Ovary (tissue), 10 donors: ENCODE measurements at places on chromosomes 2 and 18. TPM values are rescaled to one million over a fixed set of nuclear protein-coding genes. Genes with fewer than 3 reads are reported as not detected.
A peak's percentile ranks its signal among the peaks of the same experiment; 100 is the strongest.

DNA sequence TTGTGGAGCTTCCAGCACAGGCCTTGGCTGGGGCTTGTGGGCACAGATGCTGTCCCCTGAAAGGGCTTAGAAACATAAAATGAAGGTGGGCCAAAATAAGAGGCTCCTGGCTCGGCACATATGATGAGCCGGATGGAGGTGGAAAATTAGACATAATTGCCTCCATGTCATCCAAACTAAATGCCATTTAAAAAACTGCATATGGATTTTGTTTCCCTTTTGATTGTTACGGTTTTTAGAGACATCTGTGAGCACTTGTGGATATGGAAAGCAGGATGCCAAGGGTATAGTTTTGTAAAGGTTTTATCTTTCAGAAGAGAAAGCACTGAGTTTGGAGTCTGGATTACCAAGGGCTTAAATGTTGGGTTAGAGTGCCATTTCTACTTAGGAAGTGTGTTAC, 498.3 kb downstream of the RIT2 start:
- DNase-seq = no peak

Gene GALNT13
- 0.28 TPM for total RNA-seq

GRCh38 chr2:222827417-222827816, 33.4 kb upstream of the ACSL3 start:
- no peak for DNase-seq

GRCh38 chr2:131155208-131155855, 50.2 kb downstream of the PLEKHB2 start:
- no peak for DNase-seq

- no peak for DNase-seq
Measured at GRCh38 chr2:55887351-55887750, 36.2 kb downstream of the EFEMP1 start.

Gene ACSL3
- 53.7 TPM for total RNA-seq

- peak; percentile 19 for DNase-seq
Measured at GRCh38 chr2:86016581-86016980, 89.1 kb downstream of the POLR1A start.

GRCh38 chr2:44360749-44361329, 455 bp downstream of the PREPL start:
- no peak for DNase-seq

- no peak for DNase-seq
Measured at GRCh38 chr2:219870041-219870440, 242.6 kb downstream of the SLC4A3 start.

DNA sequence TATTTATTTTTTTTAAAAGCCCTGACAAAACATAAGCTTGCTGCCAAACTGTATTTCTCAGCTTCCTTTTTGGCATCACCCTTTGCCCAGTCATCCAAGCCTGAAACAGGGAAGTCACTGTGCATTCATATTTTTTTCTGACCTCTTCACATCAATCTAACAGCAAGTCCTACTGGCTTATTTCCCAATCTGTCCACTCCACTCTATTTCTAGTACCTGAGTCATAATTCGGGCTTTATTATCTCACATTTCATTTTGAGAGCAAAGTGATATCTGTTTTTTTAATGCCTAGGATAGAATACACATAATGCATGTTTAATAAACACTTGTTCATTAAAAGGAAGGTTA, 5.1 kb downstream of the HNMT start:
- no peak for DNase-seq

Gene SOX11
- total RNA-seq = not detected

GRCh38 chr2:10635430-10635829, 54.3 kb downstream of the NOL10 start:
- no peak for DNase-seq

- peak; percentile 30 for DNase-seq
Measured at GRCh38 chr2:203453858-203454451, 81.1 kb downstream of the RAPH1 start.

DNA sequence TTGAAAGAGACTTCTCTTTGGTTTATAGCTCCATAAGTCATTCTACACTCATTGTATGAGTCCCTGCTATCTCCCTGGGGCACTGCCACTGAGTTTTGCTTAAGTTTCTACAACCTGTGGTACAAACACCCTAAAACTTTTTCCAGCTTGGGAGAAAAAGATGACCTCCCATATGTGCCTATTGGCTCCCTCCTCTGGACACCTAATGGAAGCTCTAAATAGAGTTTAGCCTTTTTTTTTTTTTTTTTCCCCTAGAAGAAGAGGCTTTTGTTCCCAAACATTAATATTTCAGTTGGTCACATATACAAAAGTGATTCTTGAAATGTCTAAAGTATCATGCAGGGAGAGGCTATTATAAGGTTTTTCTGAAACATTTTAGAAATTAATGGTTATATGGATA, 547.2 kb upstream of the TMEFF2 start:
- DNase-seq = no peak

- DNase-seq = no peak
Measured at GRCh38 chr2:10246831-10247230, 55.9 kb upstream of the HPCAL1 start.

Gene RSAD2
- total RNA-seq = 6.1 TPM

DNA sequence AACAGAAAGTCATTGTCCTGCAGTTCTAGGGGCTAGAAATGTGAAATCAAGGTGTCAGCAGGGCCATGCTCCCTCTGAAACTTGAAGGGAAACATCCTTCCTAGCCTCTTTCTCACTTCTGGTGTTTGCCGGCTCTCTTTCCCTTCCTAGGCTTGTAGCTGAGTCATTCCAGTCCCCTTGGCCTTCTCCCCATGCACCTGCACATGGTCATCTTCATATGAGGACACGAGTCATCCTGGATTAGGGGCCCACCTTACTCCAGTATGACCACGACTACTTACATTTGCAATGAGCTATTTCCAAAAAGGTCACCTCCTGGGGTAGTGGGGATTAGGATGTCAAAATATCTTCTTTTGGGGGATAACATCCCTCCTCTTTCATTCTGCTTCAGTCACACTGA, 168.5 kb upstream of the CXCR4 start:
- no peak for DNase-seq

DNA sequence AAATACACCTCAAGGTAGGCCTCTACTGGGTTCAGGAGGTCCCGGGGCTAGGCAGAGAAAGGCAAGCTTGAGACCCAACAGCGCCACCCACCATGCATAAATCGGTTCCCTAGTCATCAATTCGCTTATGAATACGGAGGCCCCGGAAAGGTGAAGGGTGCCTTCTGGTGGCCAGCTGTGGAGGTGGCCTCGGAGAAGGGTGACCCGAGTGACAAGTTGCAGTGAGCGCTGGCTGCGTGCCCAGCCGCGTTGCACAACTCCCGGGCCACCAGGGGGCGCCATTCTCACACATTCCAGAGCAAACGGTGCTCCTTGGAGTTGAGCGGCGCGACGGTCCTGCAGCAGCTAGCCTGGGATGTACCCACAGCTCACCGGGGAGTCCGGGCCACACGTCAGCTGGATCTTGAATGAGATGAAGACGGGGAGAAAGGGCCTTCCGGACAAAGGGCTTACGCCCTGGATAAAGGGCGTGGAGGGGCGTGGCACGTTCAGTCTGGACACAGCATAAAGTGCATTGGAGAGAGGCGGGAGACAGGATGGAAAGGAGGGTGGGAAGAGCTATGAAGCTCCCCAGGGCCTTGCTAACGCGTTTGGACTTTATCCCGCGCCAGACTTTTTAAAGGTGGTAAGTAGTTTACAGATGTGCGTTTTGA, 20.4 kb downstream of the TMSB10 start:
- peak; percentile 92 for DNase-seq

DNA sequence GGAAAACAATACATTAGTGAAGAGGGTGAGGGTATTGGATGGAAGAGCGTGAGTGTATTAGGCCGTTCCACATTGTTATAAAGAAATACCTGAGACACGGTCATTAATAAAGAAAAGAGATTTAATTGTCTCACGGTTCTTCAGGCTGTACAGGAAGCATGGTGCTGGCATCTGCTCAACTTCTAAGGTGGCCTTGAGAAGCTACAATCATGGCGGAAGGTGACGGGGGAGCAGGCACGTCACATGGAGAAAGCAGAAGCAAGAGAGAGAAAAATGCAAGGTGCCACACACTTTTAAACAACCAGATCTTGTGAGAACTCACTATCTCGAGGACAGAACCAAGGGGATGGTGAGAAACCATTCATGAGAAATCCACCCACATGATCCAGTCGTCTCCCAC, 18.2 kb downstream of the HPCAL1 start:
- DNase-seq = no peak

Gene RBFA
- total RNA-seq = 31.9 TPM

- no peak for DNase-seq
Measured at GRCh38 chr2:102359527-102359926, 3.9 kb downstream of the IL18R1 start.

- no peak for DNase-seq
Measured at GRCh38 chr2:144559681-144560080, 39.8 kb upstream of the ZEB2 start.

DNA sequence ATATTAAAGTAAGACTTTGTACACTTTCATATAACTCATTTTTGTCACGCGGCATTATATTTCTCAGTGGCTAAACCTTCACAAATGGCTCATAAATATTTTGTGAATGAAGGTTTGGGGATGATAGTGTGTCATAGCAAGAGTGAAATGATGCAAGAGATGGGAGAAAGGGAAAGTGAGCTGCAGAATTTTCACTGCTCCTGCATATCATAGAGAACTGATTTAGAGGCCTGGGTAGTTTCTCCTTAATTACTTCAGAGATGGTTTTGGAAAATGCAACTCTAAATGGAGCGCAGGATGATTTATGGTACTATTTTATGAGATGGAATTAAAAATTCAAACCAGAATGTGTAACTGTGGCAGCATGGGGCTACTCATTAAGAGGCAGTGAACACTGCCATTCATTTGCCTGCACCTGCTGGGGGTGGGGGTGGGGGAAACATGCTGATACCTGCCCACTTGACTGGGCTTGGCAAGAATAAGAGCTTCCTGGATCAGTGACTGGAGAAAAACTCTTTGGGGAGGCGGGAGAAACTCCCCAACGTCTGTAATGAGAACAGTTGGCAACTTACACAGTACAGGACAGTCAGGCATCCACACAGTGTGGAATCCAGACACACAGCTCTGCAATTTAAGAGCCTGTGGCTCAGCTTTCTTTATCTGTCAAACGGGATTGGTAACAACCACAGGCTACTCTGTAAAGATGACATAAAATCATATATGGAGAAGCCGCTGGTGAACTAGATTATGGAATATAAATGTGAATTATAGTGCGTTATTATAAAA, 941.9 kb downstream of the SLC4A3 start:
- no peak for DNase-seq

GRCh38 chr2:235170536-235171521, 219.0 kb downstream of the SH3BP4 start:
- no peak for DNase-seq

DNA sequence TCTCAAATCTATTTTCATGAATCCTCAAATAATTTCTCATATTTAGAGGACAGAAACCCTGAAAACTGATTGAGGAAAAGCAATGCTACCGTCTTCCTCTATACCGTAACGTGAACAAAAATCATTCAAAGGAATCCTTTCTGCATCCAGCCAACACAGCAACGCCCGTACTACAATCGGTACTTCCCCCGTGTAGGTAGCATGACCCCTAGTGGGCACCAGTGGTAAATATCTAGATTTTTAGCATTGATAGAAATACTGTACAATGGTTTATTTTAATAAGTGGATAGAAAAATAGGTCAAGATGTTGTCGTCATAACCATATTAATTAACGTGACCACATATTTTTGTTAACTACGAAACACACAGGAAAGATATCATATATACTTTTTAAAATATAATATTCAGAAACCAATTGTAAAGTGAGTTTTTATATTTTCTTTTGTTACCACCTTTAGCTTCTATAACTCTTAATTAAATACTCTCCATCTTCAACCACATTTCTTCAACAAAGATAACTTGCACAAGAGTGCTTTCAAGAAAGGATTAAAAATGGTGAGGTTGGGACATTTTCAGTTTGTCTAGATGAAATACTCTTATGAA, 194.1 kb downstream of the SS18 start:
- no peak for DNase-seq

GRCh38 chr2:3847397-3848052, 144.2 kb downstream of the DCDC2C start:
- no peak for DNase-seq

- DNase-seq = no peak
Measured at GRCh38 chr2:197158591-197159550, 151.7 kb downstream of the ANKRD44 start.

DNA sequence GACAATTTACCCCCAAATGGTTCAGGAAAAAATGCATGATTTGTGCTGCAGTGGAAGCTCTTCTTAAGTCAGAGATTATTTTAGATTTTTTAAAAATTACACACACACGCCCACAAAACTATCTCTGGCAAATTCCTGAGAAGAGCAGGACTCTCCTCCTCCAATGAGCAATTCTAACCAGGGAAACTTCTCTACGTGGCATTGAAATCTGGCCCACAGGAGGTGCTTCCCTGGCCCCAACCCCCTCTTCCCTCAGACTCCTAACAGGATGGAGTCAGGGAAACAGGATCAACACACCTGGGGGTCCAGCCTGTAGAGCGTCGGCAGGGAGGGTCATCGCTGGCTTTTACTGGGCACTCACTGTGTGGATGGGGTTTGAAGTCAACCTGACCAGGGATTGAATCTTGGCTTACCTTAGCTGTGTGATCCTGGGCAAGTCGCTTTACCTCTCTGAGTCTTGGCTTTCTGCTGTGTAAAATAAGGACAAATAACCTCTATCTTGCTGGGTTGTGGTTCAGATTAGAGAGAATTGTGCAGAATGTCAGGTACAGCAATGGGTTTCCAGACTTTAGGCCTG, 65.4 kb upstream of the ASAP2 start:
- no peak for DNase-seq

DNA sequence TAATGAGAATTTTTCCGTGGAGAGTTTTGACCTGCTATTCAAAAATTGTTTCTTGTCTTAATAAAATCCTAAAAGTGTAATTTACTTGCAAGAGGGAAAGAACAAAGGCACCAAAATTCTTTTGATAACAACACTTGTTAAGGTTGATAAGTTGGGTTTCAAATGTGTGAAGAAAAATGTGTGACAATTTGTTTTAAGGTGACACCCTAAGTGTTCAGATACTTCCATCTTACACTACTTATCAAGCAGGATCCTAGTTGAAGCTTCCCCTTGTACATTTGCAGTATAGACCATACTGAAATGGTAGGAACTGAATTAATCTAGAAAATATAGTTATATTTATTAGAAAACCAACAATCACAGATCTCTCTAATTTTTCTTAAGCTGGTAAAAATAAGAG, 204.6 kb downstream of the ARHGAP15 start:
- DNase-seq = no peak

DNA sequence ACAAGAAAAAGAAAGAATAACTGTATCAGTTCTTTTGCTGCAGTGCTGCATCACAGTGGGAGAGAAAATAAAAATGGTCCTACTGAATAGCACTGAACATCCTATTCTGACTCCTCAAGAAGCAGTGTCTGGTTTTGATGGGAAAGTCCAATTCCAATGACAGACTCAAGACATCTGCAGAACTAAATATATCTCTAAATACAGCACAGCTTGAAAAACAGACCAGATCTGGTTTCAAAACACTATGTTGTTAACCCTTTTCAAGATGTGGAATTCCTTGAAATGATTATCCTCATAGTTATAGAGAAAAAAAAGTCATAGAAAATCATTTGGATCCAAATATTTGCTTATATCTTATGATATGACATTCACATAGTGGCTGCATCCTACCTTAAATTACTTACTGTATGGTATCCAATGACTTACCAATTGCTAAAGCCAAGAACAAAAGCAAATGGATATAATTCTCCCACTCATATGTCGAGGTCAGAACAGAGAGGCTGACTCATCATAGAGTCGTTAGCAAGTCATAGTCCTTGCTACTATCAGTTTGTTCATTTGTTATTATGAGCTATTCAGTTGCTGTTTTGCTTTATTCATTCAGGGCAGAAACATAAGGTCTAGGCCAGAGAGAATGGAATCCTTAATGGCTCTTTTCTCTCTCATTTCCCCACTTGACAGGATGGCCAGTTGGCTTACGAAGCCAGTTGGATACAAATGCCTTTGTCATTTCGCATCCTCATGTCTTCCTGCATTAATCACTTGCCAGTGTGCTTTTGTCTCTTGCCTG, 62.5 kb upstream of the ACVR2A start:
- DNase-seq = no peak
